ENCODE measurements at places on chromosomes 12 and 14.

GRCh38 chr14:20434701-20435581 lies 1.0 kb downstream of the KLHL33 start:
- DNase-seq = no peak

DNA sequence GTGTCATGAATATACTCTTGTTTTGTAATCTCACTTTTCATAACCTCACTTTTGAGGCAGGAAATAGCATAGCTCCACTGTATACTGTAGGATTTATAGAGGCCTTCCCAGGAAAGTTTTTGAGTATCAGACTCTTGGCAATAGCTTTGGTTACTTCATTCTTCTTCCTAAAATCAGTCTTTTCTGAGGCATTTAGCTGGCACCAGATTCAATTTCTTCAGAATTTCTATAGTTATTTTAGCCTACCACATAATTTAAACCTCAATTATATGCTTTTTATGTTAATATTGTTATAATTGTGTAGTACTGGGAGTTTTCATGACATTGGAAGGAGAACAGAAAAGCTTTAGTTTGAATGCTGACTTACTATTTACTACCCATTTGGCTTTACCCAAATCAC lies 322.3 kb upstream of the FAR2 start:
- no peak for DNase-seq

DNA sequence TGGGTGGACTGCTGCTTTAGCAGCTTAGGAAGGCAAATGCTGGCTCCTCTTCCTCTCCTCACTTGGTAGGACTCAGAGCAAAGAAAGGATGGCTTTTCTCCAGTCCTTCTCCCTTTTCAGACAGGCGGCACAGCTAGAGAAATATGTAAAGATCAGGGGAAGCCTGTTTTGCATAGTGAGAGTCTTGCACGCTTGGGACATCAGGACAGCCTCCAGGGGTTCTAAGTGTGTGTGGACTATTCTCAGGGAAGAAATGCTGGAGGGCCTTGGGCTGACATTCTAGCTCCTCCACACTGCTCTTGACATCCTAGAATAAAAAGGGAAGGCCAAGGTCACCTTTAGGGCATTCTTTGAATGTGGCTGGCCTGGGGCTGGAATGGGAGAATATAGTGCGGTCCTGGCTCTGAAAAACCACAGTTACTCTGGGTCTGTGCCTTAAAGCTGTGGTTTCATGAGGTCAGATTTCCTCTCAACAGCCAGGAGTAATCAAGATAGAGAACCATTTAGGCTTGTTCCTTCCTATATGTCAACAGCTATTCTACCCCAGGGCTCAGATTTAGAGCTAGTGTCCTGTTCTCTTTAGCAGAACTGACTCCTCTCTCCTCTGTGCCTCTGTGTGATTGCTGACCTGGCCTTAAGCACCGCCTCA lies 24.3 kb downstream of the CMA1 start:
- no peak for DNase-seq

DNA sequence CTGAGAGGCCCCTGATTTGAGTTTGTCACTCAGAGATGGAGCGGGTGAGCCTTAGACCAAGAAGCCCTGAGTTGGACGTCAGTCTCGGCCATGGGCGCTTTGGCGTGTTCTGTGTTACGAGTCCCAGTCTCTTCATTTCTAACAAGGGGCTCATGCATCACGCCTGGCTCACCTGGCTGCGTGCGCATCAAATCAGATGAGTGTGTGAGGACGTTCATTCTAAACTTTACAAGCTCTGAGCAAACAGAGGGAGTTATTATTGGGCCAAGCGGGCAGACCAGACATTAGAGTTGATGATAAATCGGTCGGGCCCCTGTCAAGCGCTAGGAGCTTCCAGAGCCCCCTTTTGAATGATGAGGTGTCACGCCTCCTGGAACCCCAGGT lies 117.2 kb downstream of the CALM1 start:
- DNase-seq = no peak

DNA sequence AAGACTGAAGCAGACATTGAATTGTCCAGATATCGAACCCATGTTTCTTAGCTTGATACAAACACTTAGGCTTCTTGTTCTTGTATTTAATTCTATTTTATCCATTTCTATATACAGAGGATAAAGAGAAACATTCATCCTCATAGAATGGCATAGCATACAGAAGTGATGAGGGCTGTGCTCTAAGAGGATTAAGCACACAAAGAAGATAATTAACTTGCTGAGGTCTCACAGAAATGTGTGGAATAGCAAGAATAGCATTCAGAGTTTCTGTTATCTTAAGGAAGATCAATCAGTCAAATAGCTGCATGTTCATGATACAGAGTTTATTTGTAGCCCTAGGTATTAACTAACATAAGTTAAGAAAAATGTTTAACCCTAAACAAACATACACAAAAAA lies 27.3 kb upstream of the STRAP start:
- DNase-seq = no peak

- DNase-seq = no peak
These were observed 177.5 kb downstream of the DACT1 start for GRCh38 chr14:58815161-58815701.

DNA sequence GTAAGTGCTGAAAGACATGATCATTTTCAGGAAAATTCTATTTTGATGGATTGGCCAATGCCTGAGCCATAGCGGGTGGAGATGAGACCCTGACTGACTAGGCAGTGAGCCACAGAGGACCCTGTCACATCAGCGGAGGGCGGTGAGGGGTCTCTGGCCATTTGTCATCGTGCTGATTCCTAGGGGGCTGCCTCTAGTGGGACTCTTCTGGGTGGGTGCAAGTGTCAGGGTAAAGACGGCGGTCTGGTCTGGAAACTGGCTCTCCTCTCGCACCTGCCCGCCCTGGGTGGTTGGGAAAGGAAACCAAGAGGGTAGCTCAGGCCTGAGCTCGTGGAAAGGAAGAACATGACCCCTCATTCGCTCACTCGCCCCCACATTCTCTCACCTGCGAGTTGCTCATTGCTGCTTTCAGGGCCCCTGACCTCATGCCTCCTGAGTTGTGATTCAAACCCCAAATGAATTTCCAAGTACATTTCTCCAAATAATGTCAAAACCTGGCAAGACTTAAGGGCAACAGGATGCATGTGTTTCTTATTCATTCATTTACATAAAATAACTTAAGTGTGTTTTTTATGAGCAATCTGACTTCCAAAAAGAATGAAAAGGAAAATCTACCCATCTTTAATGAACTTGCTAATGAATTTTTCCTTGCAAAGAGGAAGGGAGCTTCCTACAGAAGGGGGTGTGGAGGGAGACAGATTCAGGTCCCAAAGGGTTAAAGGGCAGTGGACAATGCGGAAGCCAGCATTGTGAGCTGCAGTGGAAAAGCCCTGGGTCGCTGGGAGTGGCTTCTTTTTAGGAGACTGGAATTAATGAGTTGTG lies 12.8 kb downstream of the MEG3 start:
- DNase-seq = no peak

- no peak for DNase-seq
These were observed 9.1 kb downstream of the GPR19 start for GRCh38 chr12:12686925-12687324.

DNA sequence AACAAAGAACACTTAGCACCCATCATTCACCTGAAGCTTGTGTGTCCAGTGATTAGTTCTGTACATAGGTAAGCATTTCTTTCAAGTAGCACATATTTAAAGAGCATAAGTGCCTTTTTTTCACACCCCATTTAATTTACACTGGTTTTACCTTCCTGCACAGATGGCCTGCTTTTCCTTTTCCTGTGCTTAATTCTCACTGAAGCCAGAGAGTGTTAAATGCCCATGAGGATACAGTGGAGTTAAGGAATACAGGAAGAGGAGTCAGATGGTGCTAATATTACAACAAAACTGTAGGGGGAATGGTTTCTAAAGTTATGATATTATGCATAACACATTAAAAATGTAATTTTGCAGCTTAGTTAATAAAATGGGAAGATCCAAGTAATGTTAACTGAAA lies 31.0 kb upstream of the SLC38A1 start:
- DNase-seq = no peak

- no peak for DNase-seq
These were observed 269.8 kb upstream of the PWP1 start for GRCh38 chr12:107415834-107416233.

DNA sequence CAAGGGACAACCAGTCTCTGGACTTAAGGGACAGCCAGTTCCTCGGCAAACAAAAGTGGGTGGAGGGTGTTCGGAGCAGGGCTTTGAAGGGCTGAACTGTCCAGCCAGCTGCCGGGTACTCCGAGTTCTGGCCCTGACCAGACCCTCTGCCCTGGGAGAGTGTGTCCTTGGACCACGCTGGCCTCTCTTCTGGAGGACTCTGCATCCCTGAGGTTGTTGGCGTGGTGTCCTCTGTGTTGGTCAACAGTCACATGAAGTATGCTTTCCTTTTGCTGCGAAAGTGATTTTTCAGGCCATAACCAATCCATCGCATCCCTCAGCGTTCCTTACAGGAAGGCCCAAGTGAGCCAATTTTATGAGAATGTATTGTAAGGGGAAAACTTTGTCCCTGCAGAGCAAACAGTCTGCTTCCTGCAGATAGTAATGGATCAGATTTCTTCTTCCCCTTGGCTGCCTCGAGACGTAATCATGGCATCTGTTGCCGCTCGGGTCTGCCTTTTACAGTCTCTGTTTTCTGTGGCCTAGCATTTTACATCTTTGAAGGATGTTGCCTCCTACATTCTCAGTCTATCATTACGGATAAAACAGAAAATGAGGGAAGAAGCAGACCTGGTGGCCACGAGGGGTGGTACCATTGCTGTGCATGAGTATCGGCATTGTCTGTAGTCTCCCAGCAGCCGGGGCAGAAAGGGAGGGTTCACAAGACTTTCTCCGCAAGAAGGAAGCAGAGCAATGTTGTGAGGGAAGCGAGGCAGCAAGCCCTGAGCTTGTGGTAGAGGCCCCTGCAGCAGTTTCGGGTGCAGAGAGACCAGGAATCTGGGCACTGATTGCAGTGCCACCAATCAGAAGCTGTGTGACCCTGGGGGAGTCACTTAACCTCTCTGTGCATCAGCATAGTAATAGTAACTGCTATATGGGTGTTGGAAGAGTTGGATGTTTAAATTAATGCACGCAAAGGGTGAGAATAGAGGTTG lies 47.4 kb downstream of the SMIM41 start:
- no peak for DNase-seq

GRCh38 chr12:100489251-100489820 lies 15.7 kb downstream of the NR1H4 start:
- DNase-seq = no peak

DNA sequence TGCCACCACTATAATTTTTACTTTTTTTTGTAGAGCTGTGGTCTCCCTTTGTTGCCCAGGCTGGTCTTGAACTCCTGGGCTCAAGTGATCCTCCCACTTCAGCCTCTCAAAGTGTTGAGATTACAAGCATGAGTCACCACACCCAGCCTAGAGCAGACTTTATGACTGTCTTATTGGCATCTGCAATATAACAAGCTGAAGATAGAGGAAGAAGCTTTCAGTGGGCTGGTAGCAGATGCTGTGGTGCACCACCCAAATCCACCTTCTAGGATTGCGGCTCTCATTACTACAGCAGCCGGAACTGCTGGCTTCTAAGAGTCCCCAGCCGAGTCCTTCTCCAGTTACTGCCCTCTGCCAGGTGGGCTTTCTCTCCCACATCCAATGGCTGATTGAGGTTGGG lies 7.6 kb upstream of the STK38L start:
- DNase-seq = no peak

DNA sequence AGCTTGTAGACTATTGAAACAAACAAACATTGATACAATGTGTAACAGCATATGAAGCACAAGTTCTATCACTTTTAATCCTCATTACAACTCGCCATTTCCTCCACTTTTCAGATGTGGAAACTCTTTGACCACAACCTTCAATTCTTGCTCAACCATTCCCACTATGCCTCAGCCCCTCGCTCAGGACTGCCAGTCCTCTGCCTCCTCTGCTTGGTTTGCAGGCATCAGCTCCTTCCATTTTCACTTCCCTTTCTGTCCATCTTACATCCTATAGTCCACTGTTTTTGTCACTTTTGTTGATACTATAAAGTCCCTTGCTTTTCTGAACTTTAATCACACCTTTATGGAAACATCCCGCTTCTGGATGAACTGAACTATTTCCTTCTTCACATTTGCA lies 28.2 kb upstream of the CD27 start:
- no peak for DNase-seq

DNA sequence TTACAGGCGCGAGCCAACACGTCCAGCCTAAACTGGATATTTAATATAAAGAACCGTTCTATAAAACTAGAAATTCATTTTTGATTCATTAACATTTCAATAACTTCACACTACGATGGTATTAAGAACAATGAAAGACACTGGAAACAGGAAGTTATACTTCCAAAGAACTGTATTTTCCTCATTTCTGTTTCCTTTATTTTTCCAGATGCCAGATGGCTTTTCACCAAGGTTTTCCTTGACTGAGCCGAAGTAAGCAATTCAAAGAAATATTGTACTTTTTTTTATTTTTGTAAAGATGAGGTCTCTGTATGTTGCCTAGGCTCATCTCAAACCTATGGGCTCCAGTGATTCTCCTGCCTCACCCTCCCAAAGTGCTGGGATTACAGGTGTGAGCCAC lies 28.2 kb downstream of the EEA1 start:
- no peak for DNase-seq

DNA sequence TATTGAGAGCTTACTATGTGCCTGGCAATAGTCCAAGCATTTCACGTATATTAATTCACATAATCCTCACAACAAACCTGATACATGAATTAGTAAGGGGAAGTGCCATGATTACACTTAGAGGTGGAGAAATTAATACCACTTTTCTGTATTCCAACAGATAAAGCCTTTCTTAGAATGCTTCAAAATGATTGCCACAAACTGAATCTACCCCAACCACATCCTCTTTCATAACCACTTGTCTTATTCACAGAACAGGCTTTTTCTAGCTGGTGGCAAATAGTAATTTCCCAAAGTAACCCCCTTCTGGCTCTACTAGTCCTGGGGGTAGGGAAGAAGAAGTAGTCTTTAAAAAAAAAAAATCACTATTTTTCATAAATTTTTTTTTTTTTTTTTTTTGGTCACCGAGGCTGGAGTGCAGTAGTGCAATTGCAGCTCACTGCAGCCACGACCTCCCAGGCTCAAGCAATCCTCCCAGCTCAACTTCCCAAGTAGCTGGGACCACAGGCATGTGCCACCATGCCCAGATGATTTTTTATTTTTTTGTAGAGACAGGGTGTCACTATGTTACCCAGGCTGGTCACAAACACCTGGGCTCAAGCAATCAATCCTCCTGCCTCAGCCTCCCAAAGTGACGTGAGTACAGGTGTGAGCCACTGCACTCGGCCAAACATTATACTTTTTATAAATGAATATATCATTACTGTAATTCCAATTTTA lies 59.0 kb upstream of the ARID2 start:
- no peak for DNase-seq

- DNase-seq = no peak
These were observed 26.7 kb downstream of the C12orf75 start for GRCh38 chr12:105357162-105357691.
